ENCODE measurements at places on chromosomes 7 and 10. TPM values are rescaled to one million over a fixed set of nuclear protein-coding genes. Genes with fewer than 3 reads are reported as not detected.

The EPO gene
- total RNA-seq, result not detected

The CYP2C19 gene
- total RNA-seq, result 4.5 TPM

The RAPGEF5 gene
- total RNA-seq, result 128 TPM

The MMP21 gene
- total RNA-seq, result not detected

The CAV2 gene
- total RNA-seq, result 76.4 TPM

The SPDYE16 gene
- total RNA-seq, result not detected

The SEMA3E gene
- total RNA-seq, result 21.8 TPM

DNA sequence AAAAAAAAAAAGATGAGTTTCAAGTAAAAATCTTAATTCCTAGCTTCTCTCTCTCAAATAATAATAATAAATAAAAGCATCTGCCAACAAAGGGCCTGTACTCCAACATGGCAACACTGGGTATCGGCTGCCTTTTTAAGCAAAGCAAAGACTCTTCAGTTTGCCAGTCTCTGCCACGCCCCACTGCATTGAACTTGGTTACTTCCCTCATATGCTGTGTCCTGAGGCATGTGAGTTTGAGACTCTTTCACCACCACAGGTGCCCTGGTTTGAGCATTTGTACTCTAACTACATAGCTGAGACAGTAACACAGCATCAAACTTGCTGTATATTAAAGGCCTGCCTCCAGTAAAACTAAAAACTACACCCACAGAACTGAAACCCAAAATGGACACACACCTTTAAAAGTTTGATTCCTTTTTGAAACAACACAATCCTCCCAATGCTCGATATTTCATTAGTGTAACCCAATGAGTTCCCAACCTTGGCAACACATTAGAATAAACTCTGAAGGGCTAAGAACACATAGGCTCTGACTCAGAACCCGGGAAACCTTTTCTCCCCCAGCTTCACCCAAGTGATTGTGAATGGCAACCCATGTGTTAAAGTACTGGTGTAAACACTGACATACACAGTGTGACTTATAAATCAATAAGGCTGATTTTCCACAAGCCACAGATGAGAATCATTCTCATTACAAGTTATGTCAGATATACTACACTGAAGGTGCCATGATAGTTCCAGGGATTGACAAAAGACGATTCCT, 12.0 kb downstream of the JAZF1 start:
- no peak overlapping the region for H3K4me3 ChIP-seq
- DNase-seq, result no peak
- peaks cover 13% of the 10 kb centered on the region for H3K4me1 ChIP-seq
- H3K36me3 ChIP-seq, result no peaks in the 10 kb centered on the region
- H3K27me3 ChIP-seq, result no peaks in the 10 kb centered on the region

DNA sequence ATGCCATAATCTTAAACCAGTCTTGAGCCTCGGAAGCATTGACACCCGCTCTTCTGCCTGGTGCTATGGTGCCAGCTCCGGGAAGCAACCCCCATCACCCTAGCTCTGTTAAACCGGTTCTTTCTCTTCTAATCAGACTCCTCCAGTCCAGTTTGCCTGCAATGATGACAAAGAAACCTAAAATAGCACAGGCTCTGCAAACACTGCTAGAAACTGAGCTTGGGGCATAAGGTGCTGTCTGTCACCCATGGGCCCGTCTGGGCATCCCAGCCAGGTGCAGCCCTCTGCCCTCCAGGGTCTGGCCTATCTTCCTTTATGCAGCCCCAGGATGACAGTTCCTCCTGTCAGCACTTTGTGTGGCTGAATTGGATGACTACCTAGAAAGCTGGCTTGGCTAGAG, 14.2 kb upstream of the CAMK2G start:
- H3K4me1 ChIP-seq, result peaks cover 64% of the 10 kb centered on the region
- H3K27ac ChIP-seq, result peak overlapping the region; percentile 95
- peaks cover 19% of the 10 kb centered on the region for H3K36me3 ChIP-seq

GRCh38 chr7:5217851-5218331, 27.9 kb downstream of the WIPI2 start:
- peaks cover 56% of the 10 kb centered on the region for H3K36me3 ChIP-seq
- H3K4me3 ChIP-seq, result no peak overlapping the region
- H3K27ac ChIP-seq, result no peak overlapping the region
- DNase-seq, result no peak
- no peaks in the 10 kb centered on the region for H3K4me1 ChIP-seq

DNA sequence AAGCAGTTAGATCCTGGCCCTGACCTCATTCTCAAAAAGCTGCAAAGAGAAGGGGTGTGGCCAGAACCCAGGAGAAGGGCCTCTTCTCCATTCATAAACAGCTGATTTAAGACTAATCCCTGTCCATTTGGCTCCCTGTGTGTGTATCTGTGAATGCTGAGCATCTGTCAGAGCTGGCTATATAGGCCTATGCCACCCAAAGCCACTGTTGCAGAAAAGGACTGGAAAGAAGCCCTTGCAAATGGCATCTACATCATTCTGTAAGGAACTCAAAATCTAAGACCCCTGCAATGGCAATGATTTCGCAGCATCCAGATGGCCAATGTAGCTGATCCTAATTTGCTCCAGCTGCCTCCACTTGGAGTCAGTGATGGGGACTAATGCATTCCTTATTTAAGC, 384.5 kb downstream of the KCNMA1 start:
- peaks cover 17% of the 10 kb centered on the region for H3K27me3 ChIP-seq
- no peak overlapping the region for H3K27ac ChIP-seq
- no peaks in the 10 kb centered on the region for H3K4me1 ChIP-seq
- H3K4me3 ChIP-seq, result no peak overlapping the region
- DNase-seq, result no peak
- H3K36me3 ChIP-seq, result no peaks in the 10 kb centered on the region

- no peaks in the 10 kb centered on the region for H3K36me3 ChIP-seq
- no peak overlapping the region for H3K4me3 ChIP-seq
- peak overlapping the region; percentile 21 for H3K27ac ChIP-seq
- peaks cover 8% of the 10 kb centered on the region for H3K4me1 ChIP-seq
Measured at GRCh38 chr10:17023386-17024298, 106.0 kb downstream of the CUBN start.

DNA sequence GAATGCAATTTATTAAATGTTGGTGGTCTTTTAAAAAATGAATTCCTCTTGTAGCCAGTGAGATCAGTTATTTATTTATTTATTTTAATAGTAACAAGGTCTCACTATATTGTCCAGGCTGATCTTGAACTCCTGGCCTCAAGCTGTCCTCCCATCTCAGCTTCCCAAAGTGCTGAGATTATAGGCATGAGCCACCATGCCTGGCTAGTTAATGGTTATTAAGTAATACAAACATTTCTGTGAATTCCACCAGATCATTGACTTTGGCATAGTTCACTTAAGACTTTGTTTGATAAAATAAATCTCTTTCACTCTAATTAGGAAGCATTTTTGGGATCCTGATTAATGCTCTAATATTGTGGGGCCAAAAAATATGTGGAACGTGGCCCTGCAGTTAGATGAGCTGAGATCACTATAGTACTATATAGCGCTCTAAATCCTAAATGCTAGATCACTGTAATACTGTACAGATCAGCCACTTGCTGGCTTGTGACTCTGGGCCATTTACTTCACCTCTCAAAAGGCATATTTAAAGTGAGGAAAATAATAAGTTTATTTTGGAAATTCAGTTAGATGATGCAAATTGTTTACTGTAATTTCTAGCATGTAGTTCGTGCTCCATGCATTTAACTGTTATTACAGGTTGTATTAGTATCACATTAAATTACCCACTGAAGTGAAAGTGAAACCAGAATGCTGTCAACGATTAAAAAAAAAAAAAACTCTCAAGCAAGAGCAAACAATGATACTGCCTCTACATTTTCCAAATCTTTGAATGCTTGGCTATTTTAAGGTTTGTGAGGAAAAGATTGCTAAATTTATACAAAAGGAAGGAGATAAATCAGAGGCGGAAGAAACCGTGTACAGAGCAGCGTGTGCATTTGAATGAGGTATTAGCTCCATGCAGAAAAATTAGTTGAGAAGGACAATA, 15.9 kb upstream of the FAS start:
- peak overlapping the region; percentile 94 for H3K4me3 ChIP-seq
- peak overlapping the region; percentile 99 for H3K27ac ChIP-seq
- H3K36me3 ChIP-seq, result peaks cover 5% of the 10 kb centered on the region
- DNase-seq, result no peak
- no peaks in the 10 kb centered on the region for H3K27me3 ChIP-seq

- H3K27me3 ChIP-seq, result peaks cover 19% of the 10 kb centered on the region
- no peak overlapping the region for H3K4me3 ChIP-seq
- no peak overlapping the region for H3K27ac ChIP-seq
- DNase-seq, result peak; percentile 36
- H3K36me3 ChIP-seq, result no peaks in the 10 kb centered on the region
- no peaks in the 10 kb centered on the region for H3K4me1 ChIP-seq
Measured at GRCh38 chr7:134755422-134756022, 23.9 kb upstream of the CALD1 start.

GRCh38 chr7:98135984-98136383, 29.3 kb downstream of the LMTK2 start:
- H3K27ac ChIP-seq, result no peak overlapping the region
- peaks cover 40% of the 10 kb centered on the region for H3K4me1 ChIP-seq
- no peaks in the 10 kb centered on the region for H3K27me3 ChIP-seq

DNA sequence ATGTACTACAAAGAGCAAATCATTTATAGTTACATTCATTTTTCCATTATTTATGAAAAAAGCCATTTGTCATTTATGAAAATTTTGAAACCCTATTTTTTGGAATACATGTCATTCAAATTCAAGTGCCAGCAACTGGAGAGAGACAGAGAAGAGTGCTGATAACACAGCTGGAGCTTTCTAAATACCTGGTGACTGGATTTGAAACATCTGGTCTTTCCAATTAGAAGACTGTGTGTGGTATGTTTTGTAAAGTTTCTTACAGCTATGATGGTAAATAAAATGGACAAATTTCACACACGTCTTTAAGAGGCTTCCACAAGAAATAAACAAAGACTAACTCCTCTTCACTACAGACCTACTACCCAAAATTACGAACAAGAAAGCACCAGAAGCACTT, 56.8 kb downstream of the CHCHD3 start:
- H3K36me3 ChIP-seq, result peaks cover 5% of the 10 kb centered on the region
- H3K4me1 ChIP-seq, result no peaks in the 10 kb centered on the region
- H3K27me3 ChIP-seq, result no peaks in the 10 kb centered on the region
- no peak for DNase-seq
- H3K4me3 ChIP-seq, result no peak overlapping the region

DNA sequence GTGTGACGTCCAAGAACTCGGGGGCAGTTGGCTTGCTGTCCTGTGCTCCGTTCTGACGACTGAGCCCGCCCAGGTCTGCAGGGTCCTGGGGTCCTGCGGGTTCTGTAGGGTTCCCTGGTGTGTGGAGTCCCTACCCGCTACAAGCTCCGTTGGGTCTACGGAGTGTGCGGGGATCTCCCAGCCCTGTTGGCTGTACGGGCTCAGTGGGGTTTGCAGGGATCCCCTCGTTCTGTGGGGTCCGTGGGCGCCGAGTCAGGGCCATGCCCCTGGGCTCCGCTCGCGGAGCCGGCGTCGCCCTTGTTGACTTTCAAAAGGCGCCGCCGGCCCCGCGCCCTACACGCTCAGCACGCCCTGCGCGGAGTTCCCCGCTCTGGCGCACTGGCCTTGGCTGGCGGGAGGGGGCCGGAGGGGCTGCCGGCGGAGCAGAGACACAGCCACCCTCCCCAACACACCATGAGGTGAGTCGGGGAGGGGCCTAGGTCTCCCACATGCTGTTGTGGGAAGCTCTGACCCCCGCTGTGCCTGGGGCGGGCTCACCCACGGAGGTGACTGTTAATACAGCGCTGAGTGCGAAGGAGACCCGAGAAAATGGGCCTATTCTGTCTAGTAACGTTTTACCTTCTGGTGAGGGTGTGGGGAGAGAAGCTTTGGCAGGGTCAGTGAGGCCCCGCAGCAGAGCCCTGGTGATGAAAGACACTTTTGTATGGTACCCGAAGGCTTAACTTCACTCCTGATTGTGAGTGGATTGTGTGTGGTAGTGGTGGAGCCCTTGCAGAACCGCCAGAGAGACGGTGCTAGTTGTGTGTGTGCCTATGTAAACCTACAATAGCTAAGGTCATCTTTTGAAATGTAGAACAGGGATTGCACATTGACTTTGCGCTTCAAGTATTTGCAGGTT, 8.1 kb downstream of the TASOR2 start:
- peaks cover 19% of the 10 kb centered on the region for H3K36me3 ChIP-seq
- no peak overlapping the region for H3K27ac ChIP-seq
- no peaks in the 10 kb centered on the region for H3K27me3 ChIP-seq
- DNase-seq, result peak; percentile 49
- peaks cover 19% of the 10 kb centered on the region for H3K4me1 ChIP-seq

GRCh38 chr7:44045226-44046014, 918 bp downstream of the DBNL start:
- H3K4me1 ChIP-seq, result peaks cover 68% of the 10 kb centered on the region
- peak overlapping the region; percentile 84 for H3K4me3 ChIP-seq
- peaks cover 58% of the 10 kb centered on the region for H3K36me3 ChIP-seq
- DNase-seq, result no peak

DNA sequence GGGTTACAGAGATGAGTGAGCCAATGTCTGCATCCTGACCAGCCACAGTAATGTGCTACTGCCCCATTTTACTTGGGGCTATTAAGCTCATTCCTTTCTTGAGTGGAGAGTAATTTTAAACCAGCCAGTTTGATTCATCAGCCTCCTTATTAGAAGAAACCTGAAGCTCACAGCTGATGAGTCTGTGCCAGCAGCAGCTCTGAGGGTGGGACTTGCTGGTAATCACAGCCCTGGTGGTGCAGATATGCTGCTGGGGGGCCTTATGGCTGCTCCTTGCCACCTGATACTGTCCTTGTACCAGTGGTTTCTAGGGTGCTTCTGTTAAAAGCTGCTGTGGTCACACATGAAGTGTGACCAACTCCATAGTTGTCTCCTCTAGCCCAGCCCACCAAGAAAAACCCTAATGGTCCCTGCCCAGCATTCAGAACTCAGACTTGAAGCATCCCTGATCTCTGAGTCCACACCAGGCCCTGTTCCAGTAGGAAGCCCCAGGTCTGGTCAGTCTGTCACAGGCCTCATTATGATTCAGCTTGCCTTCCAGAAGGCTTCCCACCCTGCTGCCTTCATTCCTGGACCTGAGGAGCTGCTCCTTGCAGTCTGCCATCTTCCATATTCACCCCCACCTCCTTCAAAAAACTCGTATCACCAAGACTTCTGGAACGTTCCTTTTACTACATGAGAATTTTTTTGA, 28.9 kb upstream of the RBM20 start:
- no peaks in the 10 kb centered on the region for H3K36me3 ChIP-seq
- no peak overlapping the region for H3K4me3 ChIP-seq
- no peak overlapping the region for H3K27ac ChIP-seq
- peaks cover 12% of the 10 kb centered on the region for H3K27me3 ChIP-seq
- DNase-seq, result no peak
- peaks cover 10% of the 10 kb centered on the region for H3K4me1 ChIP-seq

DNA sequence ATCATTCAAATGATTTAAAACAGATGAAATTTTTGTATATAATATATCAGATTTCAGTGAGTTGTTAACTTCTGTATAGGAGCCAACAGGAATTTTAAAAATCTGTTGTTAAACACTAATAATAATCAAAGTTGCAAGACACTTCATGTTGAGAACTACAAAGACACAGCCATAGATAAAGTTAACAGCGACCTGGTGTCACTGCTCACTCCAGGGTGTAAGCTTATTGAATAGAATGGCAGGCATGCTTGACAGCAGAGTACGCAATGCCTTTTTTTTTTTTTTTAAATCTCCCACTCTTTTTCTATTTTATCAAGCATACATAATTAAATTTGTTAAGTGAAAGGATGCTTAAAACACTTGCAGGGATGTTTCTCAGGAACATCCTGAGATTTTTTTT, 32.0 kb downstream of the PCDH15 start:
- no peak overlapping the region for H3K27ac ChIP-seq
- H3K4me1 ChIP-seq, result no peaks in the 10 kb centered on the region
- no peaks in the 10 kb centered on the region for H3K27me3 ChIP-seq
- no peaks in the 10 kb centered on the region for H3K36me3 ChIP-seq

GRCh38 chr10:70782086-70782745, 3.0 kb downstream of the TBATA start:
- H3K36me3 ChIP-seq, result no peaks in the 10 kb centered on the region
- H3K4me3 ChIP-seq, result no peak overlapping the region
- DNase-seq, result no peak
- no peak overlapping the region for H3K27ac ChIP-seq
- no peaks in the 10 kb centered on the region for H3K4me1 ChIP-seq

Data from Calu3 (cell line).